Peyer's patch (tissue), 4 donors: ENCODE measurements at places on chromosomes 1 and 21. TPM values are rescaled to one million over a fixed set of nuclear protein-coding genes. Genes with fewer than 3 reads are reported as not detected.

Gene PLCH2
- total RNA-seq: 18.3 TPM

DNA sequence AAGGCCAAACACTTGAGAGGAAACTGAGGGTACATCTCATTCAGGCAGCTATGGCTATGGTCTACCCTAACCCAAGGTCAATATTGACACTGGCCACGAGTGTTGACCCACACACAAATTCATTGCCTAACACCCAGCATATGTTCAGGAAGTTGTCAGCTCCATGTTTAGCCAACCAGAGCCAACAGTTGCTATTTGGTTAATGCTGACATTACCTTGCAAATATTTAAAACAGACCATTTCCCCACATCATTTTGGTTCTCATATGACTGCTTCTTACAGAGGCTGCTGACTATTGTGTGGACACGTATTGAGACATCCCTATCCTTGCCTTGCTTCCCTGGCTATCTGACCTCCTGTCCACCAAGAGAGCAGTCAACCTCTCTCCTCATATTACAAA is 97.3 kb downstream of the LMX1A start:
- H3K4me3 ChIP-seq: no peak overlapping the region
- no peaks in the 10 kb centered on the region for H3K4me1 ChIP-seq
- H3K36me3 ChIP-seq: no peaks in the 10 kb centered on the region
- H3K27me3 ChIP-seq: no peaks in the 10 kb centered on the region
- H3K27ac ChIP-seq: no peak overlapping the region

Gene CNR2
- total RNA-seq: 13.2 TPM

GRCh38 chr1:21325731-21326387 is 35.6 kb upstream of the ECE1 start:
- H3K27ac ChIP-seq: peak overlapping the region; percentile 89
- no peak overlapping the region for H3K4me3 ChIP-seq
- no peaks in the 10 kb centered on the region for H3K36me3 ChIP-seq
- H3K4me1 ChIP-seq: peaks cover 85% of the 10 kb centered on the region

Gene MTARC1
- 3.3 TPM for total RNA-seq

DNA sequence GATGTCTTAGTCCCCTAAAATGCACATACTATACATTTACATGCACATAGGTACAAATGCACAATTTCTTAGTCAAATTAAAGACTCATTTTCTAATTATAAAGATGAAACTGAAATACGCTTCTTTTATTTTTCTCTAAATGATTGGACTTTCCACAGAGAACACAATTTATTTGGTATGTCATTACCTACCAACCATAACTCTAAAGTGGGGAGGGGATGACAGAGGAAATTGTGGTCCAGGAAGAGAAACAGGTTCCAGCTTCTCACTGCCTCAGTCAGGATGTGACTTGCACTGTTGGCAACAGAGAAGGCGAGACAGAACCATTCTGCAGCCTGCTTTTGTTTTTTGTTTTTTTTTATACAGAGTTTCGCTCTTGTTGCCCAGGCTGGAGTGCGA is 1189.2 kb downstream of the PLA2G4A start:
- H3K4me1 ChIP-seq: no peaks in the 10 kb centered on the region
- no peaks in the 10 kb centered on the region for H3K27me3 ChIP-seq

Gene LCE2A
- not detected for total RNA-seq

Gene ASTN1
- total RNA-seq: not detected

DNA sequence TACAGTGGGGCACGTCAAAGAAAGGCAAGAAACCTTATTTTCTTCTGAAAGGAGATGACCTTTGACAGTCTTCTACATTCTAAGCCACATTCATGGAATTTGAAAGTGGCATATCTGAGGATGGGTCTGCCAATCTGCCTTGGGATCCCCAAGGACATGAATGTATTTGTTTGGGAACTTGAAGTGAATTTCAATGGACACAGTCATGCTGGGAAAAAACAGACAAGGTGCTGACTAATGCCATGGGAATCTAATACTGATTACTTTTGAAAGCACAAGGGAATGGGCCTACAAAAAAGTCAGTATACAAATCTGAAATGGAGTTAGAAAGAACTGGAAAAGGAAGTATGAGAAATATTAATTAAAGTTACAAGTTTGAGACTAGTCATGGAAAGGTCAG is 128.8 kb downstream of the KCNJ6 start:
- H3K4me3 ChIP-seq: no peak overlapping the region
- no peaks in the 10 kb centered on the region for H3K36me3 ChIP-seq
- no peaks in the 10 kb centered on the region for H3K4me1 ChIP-seq
- no peak overlapping the region for H3K27ac ChIP-seq
- no peak for DNase-seq
